D721Med (cell line): ENCODE measurements at places on chromosomes 6 and 20.

- no peak for DNase-seq
These were observed 87.7 kb downstream of the PDE7B start for GRCh38 chr6:135939208-135939591.

DNA sequence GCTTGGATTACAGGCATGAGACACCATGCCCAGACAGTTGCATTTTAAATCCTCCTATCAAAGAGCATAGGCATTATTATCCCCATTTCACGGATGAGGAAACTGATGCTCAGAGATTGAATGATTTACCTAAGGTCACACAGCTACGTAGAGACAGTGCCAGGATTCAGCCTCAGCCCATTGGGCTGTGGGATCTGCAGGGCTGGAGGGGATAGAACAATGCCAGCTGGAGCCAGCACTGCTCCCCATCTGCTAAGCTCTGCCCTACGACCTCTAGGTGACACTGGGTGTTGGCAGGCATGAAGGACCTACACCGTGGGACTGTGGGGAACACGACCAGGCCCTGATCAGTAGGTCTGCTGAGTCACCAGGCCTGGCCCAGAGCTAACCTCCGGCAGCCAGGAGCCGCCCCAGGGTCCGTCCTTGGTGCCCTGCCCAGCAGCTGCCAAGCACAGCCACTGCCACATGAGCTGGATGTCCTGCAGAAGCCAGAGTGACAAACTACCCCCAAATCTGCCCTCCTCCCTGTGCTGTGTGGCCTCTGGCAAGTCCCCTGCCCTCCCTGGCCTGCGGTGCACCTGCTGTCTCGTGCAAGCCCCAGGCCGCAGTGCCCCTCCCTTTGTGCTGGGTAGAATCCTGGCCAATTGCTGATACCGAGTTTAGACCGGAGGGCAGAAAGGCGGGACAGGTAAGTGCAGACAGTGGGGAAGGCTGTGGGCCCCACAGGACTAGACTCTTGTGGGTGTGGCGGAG lies 47.6 kb upstream of the PTGIS start:
- no peak for DNase-seq

GRCh38 chr20:1333462-1334369 lies 4.8 kb upstream of the SDCBP2 start:
- no peak for DNase-seq

- DNase-seq: no peak
These were observed 128.7 kb downstream of the SIM1 start for GRCh38 chr6:100335991-100336390.

DNA sequence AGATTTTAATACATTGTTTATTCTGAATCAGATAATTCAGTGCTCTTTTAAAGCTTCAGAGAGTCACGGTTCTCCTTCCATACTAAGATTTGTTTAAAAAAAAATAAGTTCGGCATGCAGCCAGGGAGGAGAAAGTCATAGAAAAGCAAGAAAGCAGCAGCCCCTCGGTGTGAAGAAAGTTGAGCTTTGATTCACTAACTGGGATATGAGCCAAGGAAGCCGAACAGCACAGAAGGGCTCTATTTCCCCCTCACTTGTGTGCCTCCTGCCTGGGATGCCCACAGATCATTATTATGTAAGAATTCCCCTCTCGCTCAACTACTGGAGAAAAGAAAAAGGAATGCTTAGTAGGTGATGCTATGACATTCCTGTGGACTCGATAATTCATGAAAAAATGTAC lies 69.3 kb upstream of the SYNJ2 start:
- DNase-seq: no peak

DNA sequence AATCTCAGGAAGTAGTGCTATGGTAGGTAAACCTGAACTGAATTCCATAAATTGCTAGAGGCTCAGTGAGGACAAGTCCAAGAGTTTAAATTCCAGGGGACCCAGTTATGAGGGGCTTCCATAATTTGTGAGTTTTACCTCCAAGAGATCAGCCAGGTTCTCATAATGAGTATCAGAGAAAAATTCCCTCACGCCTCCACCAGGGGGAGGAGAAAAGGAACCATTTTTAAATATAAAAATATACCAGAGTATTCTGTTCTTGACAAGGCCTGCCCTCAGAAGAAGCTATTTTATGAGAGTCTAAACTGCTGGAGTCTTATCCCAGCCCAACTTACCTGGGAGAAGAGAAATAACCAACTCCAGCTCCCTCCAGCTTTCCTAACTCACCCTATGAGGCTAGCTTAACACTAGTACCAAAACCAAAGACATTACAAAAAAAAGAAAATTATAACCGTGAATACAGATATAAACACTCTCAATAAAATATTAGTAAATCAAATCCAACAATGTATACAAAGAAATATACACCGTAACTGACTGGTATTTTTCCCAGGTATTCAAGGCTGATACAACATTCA lies 158.7 kb downstream of the TFAP2A start:
- DNase-seq: no peak

DNA sequence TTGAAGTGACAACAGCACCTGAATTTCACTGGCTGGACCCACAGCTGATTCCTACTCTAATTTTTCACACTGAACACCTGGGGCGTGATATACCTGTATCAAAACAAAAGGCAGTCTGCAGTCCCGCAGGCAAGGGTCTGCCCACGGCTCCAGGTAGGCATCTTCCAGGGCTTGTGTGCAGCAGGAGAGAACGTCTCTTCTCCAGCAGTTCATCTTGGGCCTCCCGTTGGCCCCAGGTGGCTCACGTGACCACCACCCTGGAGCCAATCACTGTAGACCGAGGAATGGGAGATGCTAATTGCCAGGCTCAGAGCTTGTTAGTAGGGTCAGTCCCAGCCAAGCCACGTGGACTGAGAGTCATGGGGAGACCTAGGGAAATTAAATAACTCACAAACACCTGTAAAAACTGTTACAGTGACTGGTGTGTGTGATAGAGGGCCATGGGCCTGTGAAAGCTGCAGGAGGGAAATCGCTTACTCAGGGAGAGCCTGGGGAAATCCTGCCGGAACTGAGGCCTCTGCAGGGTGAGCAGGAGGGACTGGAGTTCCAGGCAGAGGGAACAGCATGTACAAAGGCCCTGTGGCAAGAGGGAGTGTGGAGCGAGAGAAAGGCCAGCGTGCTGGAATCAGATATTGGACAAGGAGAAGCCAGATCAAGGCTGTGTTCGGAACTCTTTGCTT lies 83.4 kb downstream of the EYA2 start:
- DNase-seq: no peak

GRCh38 chr20:57573894-57574293 lies 13.0 kb downstream of the PCK1 start:
- DNase-seq: no peak

- no peak for DNase-seq
These were observed 27.9 kb downstream of the PPARD start for GRCh38 chr6:35370124-35370741.

GRCh38 chr20:19996917-19997316 lies 20.2 kb upstream of the NAA20 start:
- no peak for DNase-seq

- no peak for DNase-seq
These were observed 80.2 kb downstream of the FAM50B start for GRCh38 chr6:3929281-3929798.

- DNase-seq: no peak
These were observed 11.4 kb downstream of the TJAP1 start for GRCh38 chr6:43488667-43489276.

- no peak for DNase-seq
These were observed 90.0 kb downstream of the RREB1 start for GRCh38 chr6:7197747-7198146.

- DNase-seq: no peak
These were observed 35.7 kb upstream of the SLC22A1 start for GRCh38 chr6:160085713-160086505.

DNA sequence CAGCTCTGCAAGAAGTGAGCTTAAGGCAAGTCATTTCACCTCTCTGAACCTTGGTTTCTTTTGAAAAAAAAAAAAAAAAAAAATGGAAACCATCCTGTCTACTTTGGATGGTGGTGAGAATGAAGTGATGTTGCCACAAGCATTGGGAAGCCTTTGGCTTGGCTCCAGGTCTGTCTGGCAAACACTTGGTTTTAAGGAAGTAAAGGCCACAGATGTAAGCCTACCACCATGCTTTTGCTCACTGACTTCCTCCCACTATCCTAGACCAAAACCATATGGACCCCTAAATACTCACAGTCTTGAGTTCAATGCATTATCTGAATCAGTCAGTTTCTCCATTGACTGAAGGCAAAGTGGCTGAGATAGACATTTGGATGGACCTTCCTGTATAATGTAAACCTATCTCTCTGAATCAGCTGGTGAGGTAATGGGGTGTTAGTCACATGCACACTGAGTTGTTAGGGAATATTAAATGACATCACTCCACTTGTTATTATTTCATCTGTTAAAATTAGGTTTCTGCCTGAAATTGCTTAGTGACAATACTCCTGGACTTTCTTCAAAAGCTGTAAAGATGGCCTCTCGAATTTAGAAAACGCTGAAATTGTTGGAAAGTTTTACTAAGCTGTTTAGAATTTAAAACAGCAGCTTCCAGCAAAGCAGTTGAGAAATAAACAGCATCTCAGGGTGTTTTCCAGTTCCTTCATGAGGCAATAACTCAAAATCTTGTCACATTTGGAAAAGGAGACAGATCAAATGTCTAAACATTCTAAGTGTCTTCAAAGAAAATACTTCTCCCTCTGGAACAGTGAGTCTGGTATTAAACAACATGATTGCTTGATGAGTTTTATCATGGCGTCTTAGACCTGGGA lies 833.5 kb downstream of the DHX35 start:
- DNase-seq: no peak

DNA sequence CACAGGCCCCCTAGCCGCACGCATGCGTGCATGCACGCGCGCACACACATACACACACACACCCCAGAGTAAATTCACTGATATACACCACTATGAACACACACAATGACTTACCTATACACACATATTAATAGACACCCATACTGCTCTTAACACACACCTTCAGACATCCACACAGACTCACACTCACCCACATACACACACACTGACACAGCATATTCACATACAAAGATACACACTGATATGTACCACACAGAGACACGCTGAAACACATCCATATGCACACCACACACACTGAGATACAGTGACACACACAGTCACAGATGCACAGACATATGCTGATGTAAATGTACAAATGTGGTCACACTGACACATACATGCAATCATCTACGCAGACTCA lies 5.6 kb downstream of the SGK2 start:
- no peak for DNase-seq

- DNase-seq: no peak
These were observed 143.0 kb downstream of the TTLL2 start for GRCh38 chr6:167467793-167468431.

GRCh38 chr6:169909113-169909512 lies 157.7 kb downstream of the ERMARD start:
- DNase-seq: no peak

DNA sequence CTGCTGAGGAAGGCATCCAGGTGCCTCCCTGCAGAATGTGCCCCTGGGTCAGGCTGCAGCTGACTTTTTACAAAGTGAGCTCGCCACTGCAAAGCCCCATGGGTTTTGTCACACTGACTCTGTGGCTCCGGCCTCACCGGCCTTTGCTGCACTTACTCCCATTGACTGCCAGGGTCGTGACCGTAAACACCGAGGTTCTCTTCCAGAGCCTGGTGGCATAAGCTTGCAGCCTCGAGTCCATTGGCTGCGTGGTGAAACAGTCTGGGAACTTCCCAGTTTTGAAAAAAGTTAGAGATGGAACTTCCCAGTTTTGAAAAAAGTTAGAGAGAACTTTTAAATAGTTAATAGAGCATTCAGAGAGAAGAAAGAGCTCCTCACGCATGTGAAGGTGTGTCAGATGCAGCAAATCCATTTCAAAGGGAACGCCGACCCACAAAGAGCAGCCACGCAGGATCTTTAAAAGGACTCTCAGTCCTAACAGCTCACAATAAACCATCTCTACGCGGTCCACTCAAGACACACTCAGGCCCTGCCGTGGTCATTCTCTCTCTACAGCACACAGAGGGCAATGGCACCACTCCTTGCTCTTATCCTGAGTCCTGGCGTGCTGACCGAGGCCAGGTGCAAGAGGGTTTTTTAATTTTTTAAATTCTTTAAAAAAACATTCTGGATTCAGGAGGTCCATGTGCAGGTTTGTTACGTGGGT lies 12.8 kb downstream of the RAMACL start:
- DNase-seq: no peak

GRCh38 chr20:20664795-20665589 lies 47.5 kb downstream of the RALGAPA2 start:
- no peak for DNase-seq

- no peak for DNase-seq
These were observed 52.4 kb upstream of the MRPS10 start for GRCh38 chr6:42269974-42270510.

GRCh38 chr6:25629198-25629576 lies 22.8 kb upstream of the SCGN start:
- no peak for DNase-seq

DNA sequence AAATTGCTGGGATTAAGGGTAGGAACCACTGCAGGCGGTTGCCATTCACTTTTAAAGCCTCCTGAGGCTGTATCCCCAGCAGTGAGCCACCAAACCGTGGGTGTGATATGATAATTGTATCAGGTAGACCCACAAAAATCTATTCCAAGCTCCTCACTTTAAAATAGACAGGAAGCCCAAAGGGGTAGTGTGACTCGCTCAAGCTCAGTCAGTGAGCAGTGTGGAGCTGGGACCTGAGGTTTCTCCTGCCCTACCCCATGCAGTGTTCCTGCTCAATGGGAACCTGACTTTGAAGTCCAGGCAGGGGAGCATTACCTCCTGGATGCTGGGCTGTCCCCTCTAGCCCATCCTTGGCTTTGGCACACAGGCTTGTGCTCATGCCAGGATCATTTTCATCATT lies 14.9 kb upstream of the MAPRE1 start:
- DNase-seq: no peak

- DNase-seq: no peak
These were observed 107.4 kb upstream of the TENT5A start for GRCh38 chr6:81859884-81860283.

DNA sequence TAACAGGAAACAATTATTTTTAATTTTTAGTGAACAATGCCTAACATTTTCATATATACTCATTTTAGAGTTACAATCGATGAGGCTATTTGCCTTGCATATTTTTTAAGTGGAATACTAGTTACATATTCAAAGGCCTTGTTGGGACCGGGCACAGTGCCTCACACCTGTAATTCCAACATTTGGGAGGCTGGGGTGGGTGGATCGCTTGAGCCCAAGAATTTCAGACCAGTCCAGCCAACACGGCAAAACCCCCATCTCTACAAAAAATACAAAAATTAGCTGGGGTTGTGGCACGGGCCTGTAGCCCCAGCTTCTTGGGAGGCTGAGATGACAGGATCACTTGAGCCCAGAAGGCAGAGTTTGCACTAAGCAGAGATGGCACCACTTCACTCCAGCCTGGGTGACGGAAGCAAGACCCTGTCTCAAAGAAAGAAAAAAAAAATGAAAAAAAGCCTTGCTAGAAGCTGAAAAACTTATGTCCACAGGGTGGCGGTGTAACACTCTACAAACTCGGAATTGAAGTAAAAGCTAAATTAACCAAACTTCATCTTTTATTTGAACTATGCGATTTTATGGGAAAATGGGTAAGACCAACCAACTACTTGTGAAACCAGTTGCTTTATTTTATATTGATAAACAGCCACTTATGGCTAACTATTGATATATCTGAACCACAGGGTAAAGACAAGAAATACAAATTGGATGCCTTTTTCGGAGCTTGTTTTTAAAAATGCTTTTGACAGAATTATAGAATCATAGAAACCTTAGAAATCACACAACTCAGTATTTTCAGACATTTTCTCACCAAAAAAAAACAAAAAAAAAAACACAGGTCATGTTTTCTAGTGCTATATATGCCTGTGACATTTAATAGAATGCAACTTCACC lies 24.1 kb upstream of the ROS1 start:
- no peak for DNase-seq
